ENCODE measurements at places on chromosomes 5 and 9.

GRCh38 chr5:104793031-104793754 lies 1230.6 kb upstream of the NUDT12 start:
- DNase-seq: no peak

DNA sequence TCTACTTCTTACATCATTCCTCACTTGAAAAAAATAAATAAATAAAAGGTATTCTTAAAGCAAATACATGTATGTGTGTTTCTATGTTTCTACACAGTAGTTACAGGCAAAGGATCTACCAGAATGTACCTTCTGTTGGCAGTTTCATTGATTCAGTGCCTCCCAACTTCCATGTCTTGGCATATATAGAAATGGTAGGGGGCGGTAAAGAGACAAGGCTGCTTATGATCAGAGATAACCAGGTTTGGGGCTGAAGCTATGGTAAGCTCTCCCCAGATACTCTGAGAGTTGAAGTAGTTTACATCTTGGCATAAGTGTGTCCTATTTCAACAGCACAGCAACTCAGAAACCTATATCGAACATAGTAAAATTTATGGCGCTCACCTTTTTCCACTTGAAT lies 1075.4 kb upstream of the C9orf72 start:
- DNase-seq: no peak

GRCh38 chr5:95664204-95664786 lies 17.7 kb downstream of the RFESD start:
- peak; percentile 41 for DNase-seq

GRCh38 chr9:134888603-134889190 lies 8.1 kb downstream of the FCN2 start:
- no peak for DNase-seq

GRCh38 chr9:115548609-115549260 lies 430.8 kb upstream of the TNC start:
- DNase-seq: no peak

GRCh38 chr5:175443514-175444059 lies 395 bp downstream of the DRD1 start:
- DNase-seq: no peak

DNA sequence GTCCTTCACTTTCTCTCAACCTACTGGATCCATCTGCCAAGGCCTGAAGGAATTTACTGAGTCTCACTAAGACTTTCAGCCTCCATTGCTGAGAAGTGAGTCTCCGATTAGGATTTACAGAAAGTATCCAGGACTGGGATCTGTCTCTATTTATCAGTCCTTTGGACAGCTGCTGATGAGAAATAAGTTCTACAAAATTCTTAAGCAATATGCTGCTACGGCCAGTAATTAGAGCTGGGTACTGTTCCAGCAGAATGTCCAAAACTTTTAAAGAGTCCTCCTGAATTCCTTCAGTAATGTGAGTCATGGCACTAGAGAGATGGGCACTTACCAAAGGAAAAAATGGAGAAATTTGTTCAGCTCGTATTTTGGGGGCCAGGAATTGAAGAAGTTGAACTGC lies 5.9 kb downstream of the TEX10 start:
- no peak for DNase-seq

DNA sequence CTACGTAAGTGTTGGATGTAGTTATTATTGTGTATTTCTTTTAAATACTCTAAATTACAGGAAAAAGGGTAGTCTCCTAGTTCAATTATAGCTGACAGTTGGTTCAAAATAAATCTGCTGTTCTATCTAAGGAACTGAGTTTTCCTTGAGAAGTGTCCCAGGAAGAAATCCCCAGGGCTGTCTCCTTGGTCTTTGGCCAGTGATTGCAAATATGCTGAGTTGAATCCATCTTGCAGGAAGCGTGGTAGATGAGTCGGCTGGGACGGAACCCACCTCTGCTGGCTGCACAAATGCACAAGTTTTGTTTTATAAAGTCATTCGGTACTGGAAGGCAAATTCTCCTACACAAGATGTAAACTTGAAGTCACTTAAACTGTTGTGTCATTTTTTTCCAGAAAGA lies 30.2 kb upstream of the HOMER1 start:
- no peak for DNase-seq

DNA sequence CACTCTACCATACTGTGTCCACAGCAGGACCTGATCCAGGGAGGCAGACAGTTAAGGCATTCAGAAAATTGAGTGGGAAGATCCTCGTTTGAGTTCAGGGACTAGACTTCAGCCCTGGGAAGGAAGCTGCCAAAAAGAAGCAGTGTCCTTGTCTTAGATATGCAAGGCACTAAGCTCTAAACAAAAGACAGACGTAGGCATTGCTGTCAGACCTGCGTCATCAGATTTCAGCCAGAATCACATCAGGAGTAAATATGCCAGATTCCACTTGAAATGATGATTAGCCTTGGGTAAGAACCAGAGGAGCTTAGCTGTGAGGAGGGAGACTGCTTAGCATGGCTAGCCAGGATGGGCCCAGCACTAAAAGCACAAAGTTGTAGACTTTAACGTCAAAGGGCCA lies 56.7 kb downstream of the MAMDC2 start:
- DNase-seq: no peak

GRCh38 chr9:26329974-26330373 lies 562.6 kb downstream of the CAAP1 start:
- no peak for DNase-seq

DNA sequence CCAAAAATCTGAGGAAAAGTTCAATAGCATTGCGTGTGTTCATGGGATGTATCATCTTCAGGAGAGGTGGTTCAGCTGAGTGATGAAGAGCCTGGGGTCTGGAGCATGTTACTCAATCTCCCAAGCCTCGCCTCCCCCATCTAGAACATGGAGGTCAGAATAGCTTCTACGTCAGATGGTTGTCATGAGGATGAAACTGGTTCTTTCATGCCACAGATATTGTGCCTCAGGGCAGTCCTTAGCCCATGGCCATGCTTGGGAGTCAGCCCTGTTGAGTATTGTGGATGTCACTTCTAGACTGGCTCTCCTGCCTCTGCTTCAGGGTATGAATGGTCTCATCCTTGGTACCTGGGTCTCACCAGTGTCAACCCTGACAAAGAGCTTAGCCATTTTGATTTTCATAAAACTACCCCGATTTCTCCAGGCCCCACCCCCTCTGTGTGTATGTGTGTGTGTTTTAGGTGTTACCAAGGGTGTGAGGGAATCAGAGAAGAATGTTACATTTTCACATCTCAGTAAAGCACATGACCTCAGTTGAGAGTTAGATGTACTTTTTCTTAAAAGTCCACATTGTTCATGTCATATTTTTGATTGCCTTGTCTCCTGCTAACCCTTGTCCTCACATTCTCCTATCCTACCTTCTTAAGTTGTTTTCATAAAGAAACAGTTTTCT lies 97.8 kb upstream of the CD180 start:
- no peak for DNase-seq

DNA sequence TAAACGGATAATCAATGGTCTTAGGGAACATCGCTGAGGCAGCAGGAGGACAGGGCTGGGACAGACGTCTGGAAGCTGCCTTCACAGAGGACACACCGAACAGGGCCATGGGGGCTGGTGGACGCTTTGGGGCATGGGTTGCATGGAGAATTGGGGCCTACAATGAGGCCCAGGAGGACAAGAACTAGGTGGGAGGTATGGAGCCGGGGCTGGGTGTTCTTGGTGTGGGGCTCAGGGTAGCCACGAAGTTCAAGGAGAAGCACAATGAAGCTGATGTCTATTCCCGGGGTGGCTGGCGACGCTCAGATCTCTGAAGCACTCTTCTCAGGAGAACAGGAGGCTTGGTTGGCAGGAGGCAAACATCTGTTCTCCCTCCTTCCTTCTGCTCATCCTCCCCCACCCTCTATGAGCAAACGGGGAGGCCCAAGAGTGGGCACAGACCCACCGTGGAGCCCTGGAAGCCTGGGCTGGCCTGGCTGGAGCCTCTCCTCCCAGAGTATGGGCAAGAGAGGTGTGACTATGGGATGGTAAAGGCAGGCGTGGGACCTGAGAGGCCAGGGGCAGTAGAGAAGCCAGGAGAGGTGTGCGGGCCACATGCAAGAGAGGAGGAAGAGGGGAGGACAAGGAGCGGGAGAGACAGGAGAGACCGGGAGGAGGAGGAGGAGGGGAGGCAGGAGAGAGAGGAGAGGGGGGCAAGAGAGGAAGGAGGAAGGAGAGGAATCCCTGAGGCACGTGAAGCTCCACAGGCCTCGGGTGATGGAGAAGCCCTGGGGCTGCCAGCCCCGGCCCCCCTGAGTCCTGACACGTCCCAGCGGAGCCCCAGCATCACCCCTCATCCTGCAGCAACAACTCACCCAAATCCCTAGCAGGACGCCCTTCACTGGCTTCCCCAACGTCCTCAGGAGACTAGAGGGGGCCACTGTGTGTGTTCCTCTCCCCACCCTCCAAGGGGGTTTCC lies 159.1 kb downstream of the OLFM1 start:
- DNase-seq: no peak

- DNase-seq: no peak
Measured at GRCh38 chr9:124980431-124980830, 39.5 kb upstream of the GOLGA1 start.

DNA sequence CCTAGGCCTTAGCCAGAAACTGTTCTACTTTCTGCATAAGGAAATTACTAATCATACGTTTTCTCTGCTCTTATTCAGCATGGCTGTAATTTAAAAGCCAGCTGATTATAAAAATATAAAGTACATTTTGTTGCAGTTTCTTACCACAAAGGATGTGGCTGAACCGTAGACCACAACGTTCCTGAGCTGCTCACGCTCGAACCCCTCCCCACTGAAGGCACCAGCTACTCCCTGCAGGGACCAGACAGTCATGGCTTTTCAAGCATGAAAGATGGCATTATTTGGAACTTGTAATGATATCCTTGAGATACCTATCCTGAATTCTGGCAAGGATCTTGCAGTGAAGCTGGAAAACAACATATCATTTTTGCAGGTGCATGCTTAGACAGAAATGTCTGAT lies 91.8 kb upstream of the DMRT1 start:
- DNase-seq: peak; percentile 85

- DNase-seq: peak; percentile 67
Measured at GRCh38 chr5:62306896-62307689, 1.1 kb downstream of the KIF2A start.

DNA sequence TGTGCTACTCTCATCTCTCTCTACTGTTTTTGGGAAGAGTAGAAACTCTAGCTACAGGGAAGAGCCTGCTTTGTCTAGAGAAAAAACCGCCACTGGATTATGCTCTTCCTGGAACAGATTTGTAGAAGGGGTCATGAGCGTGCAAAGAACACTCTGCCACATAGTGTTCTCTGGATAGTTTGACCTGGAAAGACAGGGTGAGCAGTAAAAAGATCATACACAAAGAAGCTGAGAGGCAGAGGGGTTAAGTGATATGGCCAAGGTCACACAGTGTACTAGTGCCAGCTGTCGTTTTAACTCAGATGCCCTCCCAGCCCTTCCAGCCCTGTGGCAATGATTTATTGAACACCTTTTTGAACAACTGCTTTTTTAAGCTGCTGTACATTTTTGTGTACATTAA lies 182.2 kb downstream of the NNT start:
- DNase-seq: no peak

- no peak for DNase-seq
Measured at GRCh38 chr9:135198586-135199285, 111.3 kb downstream of the OLFM1 start.

DNA sequence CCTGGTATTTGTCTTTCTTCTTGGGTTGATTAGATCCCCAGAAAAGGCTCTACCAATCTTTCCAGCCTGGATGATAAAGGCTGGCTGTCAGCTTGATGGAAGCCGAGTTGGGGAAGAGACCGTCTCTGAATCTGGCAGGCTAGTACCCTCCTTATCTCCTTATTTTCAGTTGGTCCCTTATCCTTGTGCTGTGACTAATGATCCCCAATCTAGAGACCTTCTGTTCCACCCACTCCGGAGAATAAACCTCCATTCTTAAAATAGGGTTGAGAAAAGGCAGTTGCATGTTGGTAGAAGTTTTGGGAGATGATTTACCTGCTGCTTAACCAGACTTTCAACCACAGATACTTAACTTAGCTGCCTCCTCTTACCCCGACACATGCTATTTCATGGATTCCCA lies 52.3 kb downstream of the PRKACG start:
- DNase-seq: no peak

DNA sequence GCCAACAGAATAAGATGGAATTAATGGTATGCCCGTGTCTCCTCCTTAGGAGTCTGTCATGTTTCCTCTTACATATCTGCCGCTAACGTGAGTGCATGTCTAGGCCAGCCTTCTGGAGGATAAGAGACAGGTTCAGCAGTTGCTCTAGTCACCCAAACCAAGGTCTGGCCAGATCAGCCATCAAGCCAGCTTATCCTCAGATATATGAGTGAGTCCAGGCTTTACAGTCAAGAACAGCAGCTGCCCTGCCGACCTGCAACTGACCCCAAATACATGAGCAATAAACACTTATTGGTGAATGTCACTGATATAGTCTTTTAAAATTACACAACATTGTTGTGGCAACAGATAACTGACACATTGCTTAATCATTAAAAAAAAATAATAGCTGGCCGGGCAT lies 123.5 kb downstream of the TSSK1B start:
- no peak for DNase-seq

GRCh38 chr9:93390953-93391515 lies 60.5 kb upstream of the FAM120A start:
- DNase-seq: no peak

GRCh38 chr5:60597572-60598320 lies 102.2 kb downstream of the DEPDC1B start:
- DNase-seq: peak; percentile 24

- DNase-seq: no peak
Measured at GRCh38 chr9:36956908-36957307, 77.2 kb downstream of the PAX5 start.

- DNase-seq: no peak
Measured at GRCh38 chr5:161112371-161112770, 260.4 kb upstream of the ATP10B start.

GRCh38 chr5:124408738-124409453 lies 337.5 kb downstream of the ZNF608 start:
- no peak for DNase-seq

- DNase-seq: no peak
Measured at GRCh38 chr9:112308588-112308987, 24.8 kb downstream of the PTBP3 start.

DNA sequence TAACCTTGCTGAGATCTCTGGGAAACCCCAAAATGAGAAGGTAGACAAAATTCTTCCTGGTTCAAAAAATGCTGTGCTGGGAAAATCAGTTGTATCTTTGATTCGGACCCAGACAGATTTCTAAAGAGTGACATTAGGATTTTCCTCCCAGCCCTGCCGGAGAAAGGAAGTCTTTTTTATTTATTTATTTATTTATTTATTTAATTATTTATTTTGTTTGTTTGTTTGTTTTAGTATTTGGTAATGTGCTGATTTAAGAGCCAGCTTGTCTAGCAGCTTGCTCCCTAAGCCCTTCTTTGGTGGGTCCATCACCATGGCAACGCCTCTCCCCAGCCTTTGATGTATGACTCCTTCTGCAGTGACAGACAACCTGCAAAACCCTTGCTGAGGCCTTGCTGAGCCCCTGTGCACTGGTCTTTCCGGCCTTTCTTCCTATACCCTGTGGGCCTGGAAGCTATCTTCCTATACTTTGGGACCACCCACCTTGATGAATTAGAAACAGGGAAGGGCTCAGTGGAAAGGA lies 60.6 kb upstream of the AFAP1L1 start:
- DNase-seq: no peak

All from activated CD4-positive, alpha-beta T cell treated with anti-CD3 and anti-CD28 coated beads, Interleukin-2, amount 50 U/mL, for 16 hours (primary cell).